ENCODE measurements at places on chromosomes 16 and 17.

DNA sequence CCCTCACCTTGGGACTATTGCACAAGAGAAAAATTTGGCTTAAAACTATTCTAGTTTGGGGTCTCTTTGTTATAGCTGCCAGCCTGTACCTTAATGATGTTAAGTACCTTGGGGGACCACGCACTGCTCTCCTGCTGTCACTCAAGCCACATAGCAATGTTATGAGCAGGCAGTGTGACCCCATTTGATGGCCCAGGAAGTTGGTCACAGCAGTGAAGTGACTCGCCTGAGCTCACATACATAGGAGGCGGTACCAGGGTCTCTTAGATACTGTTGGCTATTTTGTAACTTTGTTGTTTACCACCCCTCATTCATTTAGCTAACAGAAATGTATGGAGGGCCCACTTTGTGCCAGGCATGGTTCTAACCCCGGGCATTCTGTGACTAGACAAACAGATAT is 16.4 kb downstream of the KCNG4 start:
- no peak for DNase-seq

GRCh38 chr17:2485543-2485942 is 26.1 kb downstream of the METTL16 start:
- no peak for DNase-seq

- DNase-seq, result no peak
Measured at GRCh38 chr17:13351046-13351445, 250.7 kb downstream of the HS3ST3A1 start.

- DNase-seq, result peak; percentile 46
Measured at GRCh38 chr17:39132192-39132610, 19.2 kb downstream of the PLXDC1 start.

DNA sequence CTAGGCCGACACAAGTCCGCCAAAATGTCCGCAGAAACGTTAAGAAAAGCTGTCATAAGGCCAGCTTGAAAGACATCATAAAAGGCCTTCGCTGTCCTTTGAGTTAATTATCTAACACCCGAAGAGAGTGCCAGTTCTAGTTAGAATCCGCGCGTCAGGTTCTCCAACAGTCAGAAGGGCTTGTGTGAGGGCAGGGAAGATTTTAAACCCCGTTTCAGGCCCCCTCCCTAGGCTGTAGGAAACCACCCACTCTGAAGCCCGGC is 729 bp upstream of the CLTC start:
- no peak for DNase-seq

DNA sequence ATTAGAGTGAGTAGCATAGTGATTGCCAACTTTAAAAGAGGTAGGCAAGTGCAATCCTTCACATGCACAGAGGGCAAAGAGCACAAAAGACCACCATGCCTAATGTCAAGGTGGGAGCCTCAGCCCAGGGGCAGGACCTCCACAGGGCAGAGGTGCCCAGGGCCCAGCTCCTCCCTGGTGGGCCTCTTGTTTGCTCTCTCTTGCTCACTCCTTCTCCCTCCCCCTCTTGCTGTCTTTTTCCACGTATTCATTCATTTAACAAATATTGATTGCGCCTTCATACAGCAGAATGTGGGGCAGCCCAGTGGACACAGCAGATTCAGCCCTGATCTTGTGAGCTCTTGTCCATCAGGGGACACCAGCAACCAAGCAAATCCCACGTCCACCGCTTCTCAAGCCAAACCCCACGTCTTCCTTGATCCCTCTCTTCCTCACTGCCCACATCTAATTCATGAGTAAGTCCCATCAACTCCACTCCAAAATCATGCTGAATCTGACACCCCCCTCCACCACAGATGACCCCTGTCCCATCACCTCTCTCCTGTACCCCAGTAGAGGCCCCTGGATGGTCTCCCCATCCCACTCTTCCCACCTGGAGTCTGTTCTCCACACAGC is 44.1 kb upstream of the RPL38 start:
- DNase-seq, result no peak

DNA sequence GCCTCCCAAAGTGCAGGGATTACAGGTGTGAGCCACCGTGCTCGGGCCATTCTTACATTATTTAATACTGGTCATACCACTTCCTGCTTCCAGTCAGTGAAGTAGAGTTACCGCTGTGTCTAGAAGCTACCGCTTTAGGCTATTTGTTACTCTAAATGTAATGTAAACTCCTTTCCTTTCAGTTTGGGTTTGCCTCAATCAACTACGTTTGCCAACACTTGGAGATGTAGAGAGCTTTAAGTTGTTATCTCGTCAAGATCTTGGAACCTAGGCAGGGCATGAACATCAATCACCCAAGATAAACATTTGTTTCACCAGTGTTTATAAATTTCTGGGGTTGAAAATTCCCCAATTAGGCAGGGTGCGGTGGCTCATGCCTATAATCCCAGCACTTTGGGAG is 275.9 kb downstream of the STX8 start:
- no peak for DNase-seq

GRCh38 chr17:1999557-2000251 is 25.4 kb downstream of the RTN4RL1 start:
- peak; percentile 73 for DNase-seq

GRCh38 chr16:24499193-24499814 is 40.1 kb upstream of the RBBP6 start:
- DNase-seq, result no peak

- DNase-seq, result no peak
Measured at GRCh38 chr16:94918-95265, 16.9 kb downstream of the MPG start.

DNA sequence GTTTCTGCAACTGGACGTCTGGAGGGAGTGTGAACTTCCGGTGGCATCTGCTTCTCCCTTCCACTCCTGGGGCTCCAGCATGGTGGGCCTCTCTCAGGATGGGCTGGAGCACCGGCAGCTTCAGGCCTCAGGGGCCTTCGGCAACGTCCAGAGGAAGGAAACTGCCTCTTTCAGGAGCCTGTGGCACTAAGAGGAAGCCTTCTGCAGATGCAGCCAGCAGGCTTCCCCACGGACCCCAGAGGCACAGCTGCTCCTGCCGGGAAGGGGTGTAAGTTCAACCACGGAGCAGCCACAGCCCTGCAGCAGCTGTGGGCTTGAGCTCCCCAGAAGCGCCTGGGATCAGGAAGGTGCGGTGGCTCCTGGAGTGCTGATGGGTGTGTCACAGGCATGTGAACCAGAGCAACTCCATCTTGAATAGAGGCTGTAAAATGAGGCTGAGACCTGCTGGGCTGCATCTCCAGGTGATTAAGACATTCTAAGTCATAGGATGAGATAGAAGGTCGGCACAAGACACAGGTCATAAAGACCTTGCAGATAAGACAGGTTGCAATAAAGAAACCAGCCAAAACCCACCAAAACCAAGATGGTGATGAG is 50.8 kb upstream of the KLHDC4 start:
- DNase-seq, result no peak

DNA sequence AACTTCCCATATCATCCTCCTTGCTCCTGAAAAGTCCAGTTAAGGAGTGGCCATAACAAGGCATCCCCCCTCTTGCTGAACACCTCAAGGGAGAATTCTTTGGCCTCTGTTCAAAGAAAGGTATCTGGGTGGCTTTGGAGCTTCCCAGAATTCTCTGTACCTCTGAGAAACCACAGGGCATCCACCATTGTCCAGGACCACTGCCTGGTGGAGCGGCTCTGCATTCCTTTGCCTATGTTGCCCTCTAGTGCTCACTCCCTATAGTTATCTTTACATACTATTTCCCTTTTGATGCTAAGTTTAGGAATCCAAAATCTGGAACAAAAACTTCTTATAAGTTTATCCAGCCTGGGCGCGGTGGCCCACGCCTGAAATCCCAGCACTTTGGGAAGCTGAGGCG is 30.3 kb downstream of the CHD9NB start:
- DNase-seq, result no peak

GRCh38 chr17:48051706-48052486 is 3.7 kb downstream of the NFE2L1 start:
- DNase-seq, result peak; percentile 96

DNA sequence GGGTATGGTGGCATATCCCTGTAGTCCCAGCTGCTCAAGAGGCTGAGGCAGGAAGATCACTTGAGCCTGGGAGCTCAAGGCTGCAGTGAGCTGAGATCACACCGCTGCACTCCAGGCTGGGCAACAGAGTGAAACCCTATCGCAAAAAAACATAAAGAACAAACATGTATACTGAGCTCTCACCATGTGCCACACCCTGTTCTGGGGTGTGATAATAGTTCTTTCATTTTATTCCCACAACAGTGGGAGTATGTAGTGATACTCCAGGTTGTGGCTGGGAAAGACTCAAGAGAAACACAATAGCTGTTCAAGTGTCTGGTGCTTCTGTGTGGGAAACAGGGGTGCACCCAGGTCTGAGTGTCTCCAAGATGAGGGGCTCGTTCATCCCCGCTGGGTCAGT is 90.7 kb downstream of the SOCS1 start:
- no peak for DNase-seq

DNA sequence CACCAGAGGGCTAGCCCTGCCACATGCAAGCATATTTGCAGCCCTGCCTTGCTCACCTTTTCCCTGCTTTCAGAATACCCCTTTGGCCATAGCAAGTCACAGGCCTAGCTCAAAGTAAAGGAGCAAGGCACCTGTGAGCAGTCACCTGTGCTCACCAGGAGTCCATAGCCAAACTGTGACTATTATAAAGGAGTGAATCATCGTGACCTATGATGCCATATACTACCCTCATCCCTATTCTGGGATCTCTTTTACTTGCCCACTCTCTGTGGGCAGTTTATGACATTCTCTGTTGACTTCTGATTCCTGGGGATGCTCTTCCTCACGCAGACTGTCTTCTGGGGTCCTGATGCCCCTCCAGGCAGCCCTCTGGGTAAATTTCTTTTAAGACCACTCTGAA is 200.5 kb upstream of the NLRP1 start:
- DNase-seq, result no peak

- no peak for DNase-seq
Measured at GRCh38 chr17:57597531-57598453, 147.3 kb downstream of the CCDC182 start.

GRCh38 chr16:66004699-66005098 is 361.8 kb upstream of the CDH5 start:
- no peak for DNase-seq

- DNase-seq, result no peak
Measured at GRCh38 chr16:77116856-77117255, 74.1 kb upstream of the MON1B start.

All from gastrocnemius medialis (tissue), 4 donors.